ENCODE measurements at places on chromosomes 7 and 10. TPM values are rescaled to one million over a fixed set of nuclear protein-coding genes. Genes with fewer than 3 reads are reported as not detected.

Gene DOCK1
- 20.8 TPM for total RNA-seq

Gene OR2A7
- 0.40 TPM for total RNA-seq

DNA sequence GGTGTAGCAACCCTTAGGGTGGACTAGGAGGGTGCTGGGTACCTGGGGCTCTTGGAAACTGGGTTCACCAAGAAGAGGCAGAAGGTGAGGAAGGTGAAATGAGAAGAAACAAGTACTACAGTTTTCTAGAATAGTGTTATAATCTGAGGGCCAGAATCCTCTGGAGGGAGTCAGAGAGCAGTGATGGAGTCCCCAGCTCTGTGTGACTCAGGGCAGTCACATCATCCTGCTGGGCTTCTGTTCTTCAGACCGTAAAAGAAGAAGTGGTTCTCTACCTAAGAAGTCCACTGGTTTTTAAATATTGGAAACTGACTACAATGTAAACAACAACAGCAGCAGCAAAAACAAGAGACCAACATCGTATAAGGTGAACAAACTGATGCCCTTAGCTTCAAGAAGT is 197.3 kb downstream of the PRPF18 start:
- DNase-seq: no peak

DNA sequence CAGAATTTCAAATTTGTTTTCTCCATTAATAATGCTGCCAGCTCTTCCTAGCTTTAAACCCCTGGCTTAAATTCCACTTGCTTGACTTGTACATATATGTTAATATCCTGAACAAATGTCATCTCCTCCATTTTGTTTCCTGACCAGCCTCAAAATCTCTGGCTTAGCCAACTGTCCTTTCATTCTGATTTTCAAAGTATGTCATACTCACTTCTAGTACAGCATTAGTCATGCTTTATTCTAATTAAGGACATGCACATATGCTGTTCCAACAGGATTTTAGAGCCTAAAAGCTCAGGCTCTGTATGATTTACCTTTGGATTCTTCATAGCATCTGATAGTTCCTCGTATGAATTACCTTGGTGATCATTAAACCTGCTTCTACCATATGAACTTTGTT is 158.3 kb downstream of the ZNF438 start:
- DNase-seq: no peak

- no peak for DNase-seq
Measured at GRCh38 chr7:84999450-84999849, 187.4 kb downstream of the SEMA3D start.

DNA sequence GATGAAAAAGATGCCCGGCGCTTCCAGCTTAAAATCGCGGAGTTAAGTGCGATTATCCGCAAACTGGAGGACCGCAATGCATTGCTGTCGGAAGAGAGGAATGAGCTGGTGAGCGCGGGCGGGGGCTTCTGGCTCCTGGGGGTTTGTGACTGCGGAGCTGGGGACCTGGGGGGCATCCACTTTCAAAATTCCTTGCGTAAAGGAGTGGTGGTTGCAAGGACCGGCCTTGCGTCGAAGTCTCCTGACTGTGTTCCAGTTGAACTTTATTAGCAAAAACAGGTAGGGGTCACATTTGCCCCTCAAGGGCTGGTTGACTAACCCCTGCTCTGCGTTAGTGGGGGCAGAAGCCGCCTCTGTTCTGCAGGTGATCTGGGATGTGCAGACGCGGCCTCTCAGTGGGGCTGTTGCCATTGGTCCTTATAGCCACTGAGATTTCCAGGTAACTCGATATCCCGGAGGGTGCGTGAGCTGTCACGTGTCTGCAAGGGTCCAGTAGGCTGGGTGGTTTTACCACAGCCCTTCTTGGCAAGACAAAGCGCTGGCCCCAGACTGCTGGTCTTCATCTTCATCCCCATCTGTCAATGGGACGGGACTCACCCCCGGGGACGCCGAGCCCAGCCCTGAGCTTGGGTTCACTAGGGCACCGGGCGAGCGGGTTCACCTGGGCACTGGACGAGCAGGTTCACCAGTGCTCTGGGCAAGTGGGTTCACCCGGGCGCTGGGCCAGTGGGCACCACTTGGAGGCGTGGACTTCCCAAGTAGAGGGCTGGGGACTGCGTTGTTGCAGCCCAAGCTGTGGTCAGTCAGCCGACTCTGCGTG is 51.5 kb upstream of the DPYSL4 start:
- DNase-seq: peak; percentile 45

- no peak for DNase-seq
Measured at GRCh38 chr10:77909021-77909748, 17.4 kb downstream of the DLG5 start.

DNA sequence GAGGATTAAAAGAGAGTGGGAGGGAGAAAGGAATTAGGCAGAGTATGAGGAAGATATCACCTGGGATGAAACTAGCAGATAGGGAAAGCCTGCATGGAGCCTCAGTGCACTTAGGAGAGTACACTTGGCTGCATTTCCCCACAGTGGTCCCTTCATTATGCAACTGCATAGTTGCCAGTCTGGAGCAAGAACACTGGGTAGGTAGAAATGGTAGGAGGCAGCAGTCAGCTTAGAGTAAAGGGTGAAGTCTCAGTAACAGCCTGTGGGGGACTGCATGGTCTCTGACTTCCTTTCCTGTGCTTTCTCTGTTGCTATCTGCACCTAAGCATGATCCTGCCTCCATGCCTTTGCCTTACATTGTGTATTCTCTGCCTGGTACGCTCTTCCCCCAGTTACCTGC is 14.0 kb upstream of the PCGF5 start:
- DNase-seq: no peak

DNA sequence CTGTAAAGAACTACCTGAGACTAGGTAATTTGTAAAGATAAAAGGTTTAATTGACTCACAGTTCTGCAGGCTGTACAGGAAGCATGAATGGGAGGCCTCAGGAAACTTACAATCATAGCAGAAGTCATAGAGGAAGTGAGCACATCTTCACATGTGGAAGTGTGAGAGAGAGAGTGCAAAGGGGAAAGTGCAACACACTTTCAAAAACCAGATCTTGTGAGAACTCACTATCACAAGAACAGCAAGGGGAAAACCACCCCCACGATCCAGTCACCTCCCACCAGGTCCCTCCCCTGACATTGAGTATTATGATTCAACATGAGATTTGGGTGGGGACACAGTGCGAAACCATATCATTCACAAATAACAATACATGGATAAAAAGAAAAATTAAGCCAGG is 24.5 kb downstream of the AVL9 start:
- no peak for DNase-seq

- no peak for DNase-seq
Measured at GRCh38 chr7:135151533-135151932, 3.7 kb downstream of the TMEM140 start.

GRCh38 chr10:60282771-60283353 is 106.8 kb downstream of the ANK3 start:
- DNase-seq: no peak

DNA sequence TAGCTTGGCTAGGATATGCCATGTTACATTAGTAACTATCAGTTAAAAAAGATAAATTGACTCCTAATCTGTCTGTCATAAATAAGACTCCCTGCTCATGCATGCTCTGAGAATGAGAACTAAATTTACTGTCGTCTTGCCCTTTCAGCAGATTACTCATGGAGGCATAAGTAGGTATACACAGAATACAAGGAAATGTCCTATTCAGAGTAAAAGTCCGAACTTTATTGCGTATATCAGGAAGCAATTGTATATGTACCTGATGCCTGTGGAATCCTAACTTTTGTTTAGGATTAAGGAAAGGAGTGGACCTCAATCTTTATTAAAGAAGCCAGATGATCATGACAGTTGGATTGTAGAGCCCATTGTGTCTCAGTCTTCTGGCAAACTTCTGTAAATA is 118.6 kb downstream of the THSD7A start:
- DNase-seq: no peak

GRCh38 chr10:22314852-22315251 is 1.3 kb upstream of the COMMD3 start:
- DNase-seq: no peak

DNA sequence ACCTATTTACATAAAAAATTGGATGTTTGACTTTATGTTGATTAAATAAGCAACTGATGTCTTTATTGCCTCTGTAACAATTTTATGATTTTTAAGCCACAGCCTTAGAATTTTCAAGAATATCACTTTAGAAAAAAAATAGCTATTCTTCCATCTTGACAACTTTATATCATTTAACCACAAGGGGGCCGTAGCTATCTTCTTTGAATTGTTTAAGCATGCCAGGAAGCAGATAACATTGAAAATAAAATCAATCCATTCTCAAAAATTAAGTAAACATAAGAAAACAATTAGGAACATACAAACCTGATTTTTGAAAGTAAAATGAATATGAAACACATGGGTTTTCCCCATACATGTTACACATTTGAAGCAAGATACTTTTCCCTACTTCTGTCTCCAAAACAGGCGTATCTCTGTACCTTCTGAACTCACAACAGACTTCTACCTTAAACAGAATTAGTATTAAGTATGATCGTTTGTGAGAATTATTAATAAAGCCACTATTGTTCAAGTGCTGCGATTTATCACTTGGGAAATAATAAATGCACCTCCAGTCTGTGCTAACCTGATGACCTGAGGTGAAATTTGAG is 209.0 kb downstream of the CACNA2D1 start:
- no peak for DNase-seq

DNA sequence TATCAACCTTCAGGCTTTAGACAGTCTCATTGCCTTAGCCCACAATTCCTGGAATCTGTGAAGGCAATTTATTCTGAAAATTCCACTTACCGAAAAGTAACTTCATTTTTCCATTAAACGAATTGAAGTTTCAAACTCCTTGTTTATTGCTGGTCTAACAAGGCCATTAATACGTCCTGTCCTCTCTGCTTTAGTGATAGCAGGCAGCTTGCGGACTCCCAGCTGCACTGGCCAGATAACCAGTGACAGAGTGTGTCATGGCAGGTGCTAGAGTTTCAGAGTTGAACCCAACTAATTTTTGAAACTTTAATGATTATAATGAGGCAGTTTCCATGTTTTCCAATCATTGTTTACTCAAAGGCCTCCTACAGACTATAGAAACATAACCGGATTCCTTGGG is 31.1 kb downstream of the LOXL4 start:
- DNase-seq: no peak

- DNase-seq: no peak
Measured at GRCh38 chr10:60919551-60919950, 24.4 kb downstream of the RHOBTB1 start.

- DNase-seq: no peak
Measured at GRCh38 chr7:4000139-4000538, 682.0 kb upstream of the FOXK1 start.
